ENCODE measurements at places on chromosomes 6 and 20. TPM values are rescaled to one million over a fixed set of nuclear protein-coding genes. Genes with fewer than 3 reads are reported as not detected.

Gene TTK
- 24.3 TPM for total RNA-seq

Gene TSPYL1
- 48.5 TPM for total RNA-seq

Gene CDH4
- not detected for total RNA-seq

Gene CCN6
- not detected for total RNA-seq

Gene GINS1
- 32.9 TPM for total RNA-seq

Gene OLIG3
- total RNA-seq = not detected

Gene SLC26A8
- total RNA-seq = not detected

Gene ARHGAP18
- 6.6 TPM for total RNA-seq

Gene JPH2
- total RNA-seq = not detected

Gene TCF21
- total RNA-seq = not detected

Gene UBE2C
- total RNA-seq = 137 TPM

Gene HMGN4
- total RNA-seq = 81.5 TPM

Gene GRM1
- not detected for total RNA-seq

Gene EFCAB8
- 0.21 TPM for total RNA-seq

Gene GNAS-AS1
- total RNA-seq = 1.3 TPM

Gene POM121L2
- not detected for total RNA-seq

Gene SLC22A7
- total RNA-seq = not detected

Gene NOTCH4
- 1.5 TPM for total RNA-seq

Gene TREML4
- not detected for total RNA-seq

Gene OR2B6
- not detected for total RNA-seq

All from activated CD8-positive, alpha-beta memory T cell treated with anti-CD3 and anti-CD28 coated beads for 36 hours (primary cell).